Activated T-cell treated with anti-CD3 and anti-CD28 coated beads, Interleukin-2, amount 50 U/mL, for 72 hours (primary cell): ENCODE measurements at places on chromosomes 6 and 20.

- DNase-seq: no peak
Observed at GRCh38 chr6:44079672-44080071, 47.6 kb downstream of the MRPL14 start.

GRCh38 chr6:137423451-137424168 is 70.6 kb downstream of the OLIG3 start:
- DNase-seq: no peak

DNA sequence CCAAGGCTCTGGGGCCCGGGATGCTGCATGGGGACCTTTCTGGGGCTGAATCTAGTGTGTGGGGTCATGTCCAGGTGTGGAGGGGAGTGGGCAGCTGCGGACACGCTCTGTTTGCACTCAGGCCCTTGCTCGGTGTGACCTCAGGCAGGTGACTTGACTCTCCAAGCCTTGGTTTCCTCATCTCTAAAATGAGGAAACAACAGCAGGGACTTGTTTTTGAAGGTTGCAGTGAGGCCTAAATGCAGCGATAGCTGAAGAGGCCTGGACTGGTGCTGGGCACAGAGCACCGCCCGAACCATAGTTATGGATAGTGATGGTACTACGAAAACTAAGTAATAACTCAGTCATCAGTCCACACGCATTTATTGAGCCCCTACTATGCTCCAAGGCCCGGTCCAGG is 91.8 kb downstream of the NOL4L start:
- no peak for DNase-seq

GRCh38 chr6:144214029-144214428 is 63.7 kb downstream of the STX11 start:
- DNase-seq: no peak

- DNase-seq: peak; percentile 55
Observed at GRCh38 chr6:79077715-79078074, 359 bp downstream of the PHIP start.

DNA sequence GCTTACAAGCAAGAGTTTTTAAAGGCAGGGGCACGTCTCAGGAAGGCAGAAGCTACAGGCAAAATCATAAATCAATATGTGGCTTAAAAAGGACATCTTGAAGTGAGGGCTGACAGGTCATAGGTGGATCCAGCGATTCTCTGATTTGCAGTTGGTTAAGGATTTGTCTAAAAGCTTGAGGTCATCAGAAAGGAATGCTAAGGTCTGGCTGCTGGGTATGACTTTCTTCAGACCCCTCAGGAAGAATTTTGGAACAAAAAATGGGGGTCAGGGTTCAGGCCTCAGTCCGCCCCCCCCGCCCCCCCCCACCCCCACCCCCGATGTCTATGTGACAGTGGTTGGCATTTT is 261.9 kb downstream of the CDH4 start:
- DNase-seq: no peak

DNA sequence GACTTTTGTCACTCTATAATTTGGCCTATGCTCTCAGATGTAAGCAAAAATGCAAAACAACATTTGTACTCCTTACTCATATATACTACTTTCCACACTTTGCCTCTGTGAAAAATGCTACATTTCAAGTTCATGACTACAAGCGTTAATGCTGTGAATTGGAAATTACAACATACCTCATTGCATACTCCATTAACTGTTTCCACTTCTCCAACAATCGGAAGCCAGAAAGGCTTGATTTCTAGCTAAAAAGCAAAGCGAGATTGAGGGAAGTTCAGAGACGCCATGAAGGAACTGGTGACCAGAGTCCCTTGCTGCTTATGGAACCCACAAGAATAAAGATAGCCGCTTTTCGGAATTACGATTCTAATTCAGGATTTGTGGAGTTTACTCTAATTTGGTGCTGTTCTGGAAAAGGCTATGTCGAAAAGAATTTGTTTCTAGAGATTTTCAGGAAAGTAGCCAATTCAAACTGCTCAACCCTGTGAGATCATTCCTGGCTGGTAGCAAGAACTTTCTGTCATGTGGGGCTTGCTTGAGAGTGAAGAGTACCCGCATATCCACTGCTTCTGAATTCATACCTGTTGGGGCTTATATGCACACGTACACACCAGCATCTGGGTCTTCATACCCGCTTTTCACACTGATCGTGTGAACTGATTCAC is 98.0 kb upstream of the CITED2 start:
- no peak for DNase-seq

DNA sequence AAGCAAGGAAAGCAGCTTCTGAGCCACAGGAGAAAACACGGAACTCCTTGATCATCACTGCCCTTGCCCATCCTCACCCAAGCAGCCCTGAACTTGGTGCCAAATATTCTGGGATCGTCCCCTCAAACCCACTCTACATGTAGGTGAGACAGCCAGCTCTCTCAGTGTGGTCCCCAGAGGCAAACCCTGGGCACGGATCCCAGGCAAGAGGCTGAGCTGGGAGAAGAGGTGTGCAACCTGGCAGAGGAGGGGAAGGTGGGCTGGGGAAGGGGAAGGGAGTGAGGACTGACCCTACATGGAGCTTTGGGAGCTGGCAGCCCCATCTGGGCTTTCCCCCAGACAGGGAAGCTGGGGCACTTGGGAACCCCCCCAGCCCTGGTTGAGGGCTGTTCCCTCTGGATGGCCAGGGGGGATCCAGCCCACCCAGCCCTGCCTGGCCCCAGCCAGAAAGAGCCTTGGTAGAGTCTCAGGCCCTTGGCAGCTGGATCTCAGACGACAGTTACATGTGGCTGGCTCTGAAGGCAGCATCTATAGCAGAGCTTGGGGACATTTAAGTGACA is 186.2 kb upstream of the CST7 start:
- DNase-seq: no peak

- DNase-seq: no peak
Observed at GRCh38 chr6:106825156-106825555, 149.4 kb downstream of the CD24 start.

DNA sequence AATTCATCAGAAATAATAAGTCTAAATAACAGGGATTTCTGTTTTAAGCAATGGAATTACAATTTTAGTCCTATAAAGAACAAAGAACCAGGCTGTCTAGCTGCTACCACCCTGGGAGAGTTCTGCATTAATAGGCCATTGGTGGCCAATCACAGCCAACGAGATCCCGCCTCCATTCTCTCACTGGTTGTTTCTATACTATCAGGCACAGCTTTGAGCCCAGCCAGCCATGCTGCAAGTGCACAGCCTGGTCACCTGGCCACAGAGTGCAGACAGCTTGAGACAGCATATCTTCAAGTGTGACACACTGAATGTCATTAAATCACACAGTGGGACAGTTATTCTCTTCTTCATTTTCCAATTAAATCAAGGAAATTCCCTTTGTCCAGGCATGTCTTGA is 16.1 kb upstream of the RAB22A start:
- DNase-seq: no peak

GRCh38 chr6:45658958-45659357 is 281.2 kb upstream of the SUPT3H start:
- DNase-seq: no peak

DNA sequence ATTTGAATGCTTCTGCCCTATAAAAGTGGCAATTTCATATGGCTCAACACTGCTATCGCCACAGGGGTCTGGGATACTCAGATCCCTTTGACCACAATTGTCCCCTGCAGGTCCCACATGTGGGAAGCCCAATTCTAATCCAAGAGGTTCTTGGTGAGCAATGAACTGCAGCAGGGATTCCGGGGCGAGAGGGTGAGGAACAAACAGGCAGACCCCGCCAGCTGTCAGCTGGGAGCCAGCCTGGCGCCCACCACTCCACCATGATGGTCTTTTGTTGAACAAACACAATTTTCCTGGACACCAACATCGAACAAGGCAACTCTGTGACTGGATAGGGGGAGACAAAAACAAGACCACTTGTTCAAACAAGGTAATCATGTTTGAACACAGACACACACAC is 80.5 kb downstream of the TMEM242 start:
- no peak for DNase-seq

DNA sequence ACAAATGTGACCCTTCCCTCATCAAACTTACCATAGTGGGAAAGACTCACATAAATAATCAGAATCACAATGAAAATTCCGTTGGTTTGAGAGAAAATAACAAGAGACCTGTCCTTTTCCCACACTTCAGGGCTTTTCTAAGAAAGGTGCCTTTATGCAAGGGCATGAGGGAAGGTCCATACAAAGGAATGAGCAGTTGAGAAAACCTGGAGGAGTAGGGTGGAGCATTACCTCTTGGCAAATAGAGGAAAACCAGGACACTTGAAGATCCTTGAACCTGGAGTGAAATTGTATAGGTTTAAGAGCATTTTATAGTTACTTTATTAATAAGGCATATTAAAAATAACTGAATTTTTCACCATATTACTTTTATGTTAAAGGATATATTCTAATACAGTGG is 54.3 kb downstream of the UBR2 start:
- no peak for DNase-seq

GRCh38 chr6:152471456-152472265 is 165.5 kb downstream of the SYNE1 start:
- no peak for DNase-seq

DNA sequence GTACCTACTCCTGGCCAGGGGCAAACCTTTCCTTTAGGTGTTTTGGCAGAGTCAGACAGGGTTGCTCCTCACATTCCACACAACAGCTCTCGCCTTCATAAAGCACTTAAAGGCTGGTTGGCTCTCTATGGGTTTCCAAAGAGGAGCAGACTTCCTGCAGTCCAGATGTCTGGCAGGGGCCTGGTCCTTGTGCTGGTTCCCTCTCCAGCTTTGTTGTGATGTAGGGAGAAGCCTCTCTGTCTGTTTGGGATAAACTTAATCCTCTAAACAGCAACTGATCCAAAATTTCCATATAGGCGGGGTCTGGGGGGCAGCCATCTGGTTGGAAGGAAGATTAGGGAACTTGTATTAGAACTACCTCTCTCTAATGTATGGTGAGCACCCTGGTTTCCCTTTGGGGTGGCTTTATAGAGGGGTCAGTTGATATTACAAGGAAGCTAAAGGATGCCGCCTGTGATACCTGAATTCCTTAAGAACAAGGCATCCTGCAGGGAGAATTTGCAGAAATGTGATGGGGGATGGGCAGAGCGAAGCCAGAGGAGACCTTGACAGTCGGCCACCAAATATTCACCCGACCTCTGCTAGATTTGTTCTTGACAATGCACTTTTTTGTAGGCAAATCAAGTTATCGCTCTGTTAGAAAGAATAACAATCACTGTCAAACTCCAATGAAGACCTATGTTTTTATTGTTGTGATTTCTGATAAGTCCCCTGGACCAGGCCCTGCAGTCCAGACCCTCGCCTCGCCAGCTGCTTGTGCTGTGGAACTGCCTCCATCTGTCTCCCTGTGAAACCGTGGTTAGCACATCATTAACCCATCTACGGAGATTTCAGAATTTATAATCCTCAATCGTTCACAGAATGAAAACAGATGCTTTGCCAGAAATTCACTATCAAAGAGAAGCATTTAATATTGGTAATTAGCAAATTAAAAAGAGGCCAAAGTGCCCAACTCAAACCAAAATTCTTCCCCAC is 94.0 kb upstream of the RALGAPA2 start:
- no peak for DNase-seq

GRCh38 chr20:50302341-50303057 is 111.9 kb downstream of the CEBPB start:
- DNase-seq: no peak
